Calu3 (cell line): ENCODE measurements at places on chromosomes 13 and 19.

- no peak for DNase-seq
These were observed 225.7 kb downstream of the ABCC4 start for GRCh38 chr13:95075506-95075905.

- DNase-seq, result no peak
These were observed 118.4 kb downstream of the RAB20 start for GRCh38 chr13:110442930-110443621.

GRCh38 chr13:110286833-110287819, 19.8 kb downstream of the COL4A1 start:
- no peak for DNase-seq

- DNase-seq, result peak; percentile 17
These were observed 124.2 kb downstream of the TBC1D4 start for GRCh38 chr13:75357576-75358289.

GRCh38 chr13:35703061-35703460, 226.6 kb upstream of the MAB21L1 start:
- no peak for DNase-seq

DNA sequence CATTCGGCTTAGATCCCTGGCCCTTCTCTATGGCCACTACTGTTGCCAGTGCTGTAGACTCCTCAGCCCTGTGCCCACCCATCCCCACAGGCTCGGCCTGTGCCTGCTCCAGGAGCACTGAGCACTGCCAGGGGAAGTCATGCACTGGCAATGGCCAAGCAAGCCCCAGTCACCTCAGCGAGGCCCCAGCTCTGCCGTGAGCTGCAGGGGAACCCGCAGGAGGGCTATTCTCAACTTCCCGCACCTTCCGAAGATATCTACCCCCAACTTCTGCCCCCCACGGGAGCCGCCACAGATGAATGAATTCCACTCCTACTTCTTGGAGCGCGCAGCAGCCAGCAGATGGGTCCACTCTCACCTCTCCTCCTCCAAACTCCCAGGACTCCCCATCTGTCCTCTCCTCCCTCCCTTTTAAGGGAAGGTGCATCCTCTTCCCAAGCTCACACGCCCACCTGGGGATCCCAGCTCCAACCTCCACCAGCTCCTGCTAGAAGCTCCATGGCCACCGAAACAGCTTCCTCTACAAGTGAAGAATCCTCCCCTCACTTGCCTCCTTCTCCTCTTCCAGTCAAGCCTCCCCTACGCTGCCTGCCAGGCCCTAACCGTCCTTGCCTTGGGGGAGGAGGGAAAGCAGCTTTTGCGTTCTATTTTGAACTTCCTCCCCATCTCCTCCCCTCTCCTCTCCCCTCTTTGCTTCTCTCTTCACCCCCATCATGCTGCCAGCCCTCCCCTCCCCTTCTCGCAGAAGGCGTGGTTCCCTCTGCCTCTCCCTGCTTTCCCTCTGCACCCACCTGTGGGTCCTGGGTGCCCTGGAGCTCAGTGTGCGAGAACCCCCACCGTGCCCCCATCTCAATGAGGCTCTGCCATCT, 52.2 kb downstream of the PEPD start:
- no peak for DNase-seq

GRCh38 chr13:98144801-98145350, 2.0 kb downstream of the FARP1 start:
- DNase-seq, result peak; percentile 29

DNA sequence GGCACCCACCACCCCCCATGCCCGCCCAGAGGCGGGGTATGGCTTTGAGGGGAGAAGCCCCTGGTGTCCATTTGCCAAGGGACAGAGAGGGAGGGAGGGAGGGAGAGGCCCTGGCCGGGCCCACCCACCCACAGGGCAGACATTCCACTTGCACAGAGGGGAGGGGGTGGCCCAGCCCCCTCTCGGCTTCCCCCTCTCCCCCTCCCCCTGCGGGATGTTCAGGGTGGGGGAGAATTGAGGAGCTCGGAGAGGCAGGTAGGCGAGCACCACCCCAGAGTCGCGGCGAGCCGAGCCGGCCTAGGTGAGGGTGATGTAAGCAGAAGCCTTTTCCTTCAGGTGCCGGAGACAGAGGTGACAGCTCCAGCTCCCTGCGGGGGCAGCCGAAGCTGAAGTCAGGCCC, 12.3 kb downstream of the DPF1 start:
- no peak for DNase-seq

- no peak for DNase-seq
These were observed 470.7 kb downstream of the TSHZ3 start for GRCh38 chr19:30878495-30878894.

- DNase-seq, result no peak
These were observed 101.2 kb downstream of the WASF3 start for GRCh38 chr13:26658448-26659385.

DNA sequence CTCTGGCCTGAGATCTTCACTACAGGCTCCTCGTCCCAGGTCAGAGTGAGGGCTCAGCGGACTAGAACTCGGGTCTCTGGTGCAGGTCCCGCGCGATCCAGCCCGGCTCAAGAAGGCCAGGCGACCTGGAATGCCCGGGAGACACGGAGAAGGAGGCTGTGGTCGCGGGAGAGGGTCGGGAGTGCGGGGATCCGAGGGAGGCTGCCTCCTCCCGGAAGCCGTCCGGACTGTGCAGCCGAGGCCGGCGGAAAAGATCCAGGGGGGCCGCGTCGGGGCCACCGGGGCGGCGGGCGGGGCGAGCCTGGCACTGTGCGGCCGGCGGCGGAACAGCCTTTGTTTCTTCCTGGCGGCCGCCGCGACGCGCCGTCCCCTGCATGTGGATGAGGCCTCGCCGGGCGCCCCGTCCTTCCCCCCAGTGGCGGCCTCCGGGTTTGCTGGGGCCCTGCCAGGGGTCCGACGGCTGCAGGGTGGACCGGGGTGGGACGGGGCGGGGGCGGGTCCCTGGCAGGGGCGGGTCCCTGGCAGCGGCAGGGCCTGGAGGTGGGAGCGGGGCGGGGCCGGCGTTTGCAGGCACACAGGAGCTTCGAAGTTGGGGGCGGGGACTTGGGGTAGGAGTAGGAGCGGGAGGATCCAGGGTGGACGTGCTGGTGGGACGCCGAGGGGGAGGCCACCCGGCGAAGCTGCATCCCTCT, 1.0 kb upstream of the SLC7A10 start:
- DNase-seq, result no peak

- DNase-seq, result no peak
These were observed 868.9 kb upstream of the SLC10A2 start for GRCh38 chr13:103935117-103935516.

GRCh38 chr13:43116242-43116641, 92.9 kb downstream of the DNAJC15 start:
- no peak for DNase-seq

DNA sequence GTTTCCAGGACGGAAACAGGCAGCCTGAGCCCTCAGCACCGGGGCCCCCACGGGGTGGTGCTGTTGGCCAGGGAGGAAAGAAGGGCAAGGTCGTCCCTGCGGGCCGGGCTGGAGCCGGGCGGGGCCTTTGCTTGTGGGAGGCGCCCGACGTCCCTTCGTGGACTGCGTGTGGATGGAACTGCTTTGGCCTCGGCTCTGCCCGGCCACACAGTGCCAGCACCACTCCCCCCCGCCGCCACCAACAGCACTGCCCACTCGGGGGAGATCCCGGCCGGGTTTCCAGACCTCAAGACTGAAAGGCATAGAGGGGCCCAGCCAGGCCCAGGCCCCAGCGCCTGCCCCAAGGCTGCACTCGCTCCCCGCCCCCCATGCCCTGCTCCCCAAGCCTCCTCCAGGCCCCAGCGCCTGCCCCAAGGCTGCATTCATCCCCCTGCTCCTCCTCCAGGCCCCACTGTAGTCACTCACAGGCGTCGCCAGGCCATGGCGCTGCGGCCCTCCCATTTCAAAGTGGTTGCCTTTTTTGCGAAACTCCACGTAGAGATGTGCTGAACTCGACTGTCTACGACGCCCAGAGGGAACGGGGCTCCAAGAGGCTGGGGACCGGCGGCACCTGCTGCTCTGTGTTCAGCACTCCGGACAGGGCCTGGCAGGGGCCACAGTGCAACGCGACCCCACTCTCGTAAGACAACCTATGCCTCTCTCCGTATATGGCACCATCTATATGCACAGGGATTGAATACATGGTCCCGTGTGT, 22.5 kb downstream of the C13orf46 start:
- peak; percentile 47 for DNase-seq

DNA sequence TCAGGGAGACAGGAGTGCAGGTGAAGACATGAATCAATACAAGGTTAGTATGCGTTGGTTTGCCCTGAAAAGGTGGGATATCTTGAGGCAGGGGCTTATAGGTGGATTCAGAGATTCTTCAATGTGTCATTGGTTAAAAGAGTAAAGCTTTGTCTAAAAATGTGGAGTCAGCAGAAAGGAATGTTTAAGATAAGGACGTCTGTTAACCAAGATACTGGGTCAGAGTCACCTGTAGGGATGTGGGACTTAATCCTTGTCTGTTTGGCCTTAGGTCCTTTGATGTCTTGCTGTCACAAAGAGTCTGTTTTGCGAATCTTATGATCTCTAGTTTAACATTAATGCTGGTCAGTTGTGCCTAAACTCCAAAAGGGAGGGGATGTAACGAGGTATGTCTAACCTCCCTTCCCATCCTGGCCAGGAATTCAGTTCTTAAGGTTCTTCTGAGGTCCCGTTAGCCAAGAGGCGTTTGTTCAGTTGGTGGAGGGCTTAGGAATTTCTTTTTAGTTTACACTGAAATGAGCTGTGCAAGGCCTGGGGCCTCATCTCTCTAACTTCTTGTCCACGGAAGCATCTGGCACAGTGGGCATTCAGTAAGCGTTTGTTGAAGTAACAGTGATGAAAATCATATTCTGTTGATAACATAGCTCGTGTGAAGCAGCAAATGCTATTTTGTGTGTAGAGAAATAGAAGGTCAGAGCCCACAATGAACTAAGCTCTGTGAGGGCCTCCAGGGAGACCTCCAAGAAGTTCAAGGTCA, 96.2 kb upstream of the RNF113B start:
- DNase-seq, result no peak

DNA sequence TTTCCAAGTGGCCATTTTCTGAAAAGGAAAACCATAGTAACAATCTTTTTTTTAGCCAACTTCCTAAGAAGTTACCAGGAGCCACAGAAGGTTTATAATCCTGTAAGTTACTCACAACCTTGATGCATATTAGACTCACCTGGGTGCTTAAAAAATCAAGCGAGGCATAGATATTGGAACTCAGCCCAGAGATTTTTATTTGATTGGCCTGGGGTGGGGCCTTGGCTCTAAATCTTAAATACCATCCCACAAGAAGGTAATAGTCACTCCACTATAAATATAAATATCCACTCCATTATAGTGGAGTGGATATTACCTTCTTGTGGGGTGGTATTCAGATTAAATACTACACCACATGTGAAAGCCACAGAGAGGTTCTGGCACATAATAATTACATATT, 429.6 kb downstream of the RFC3 start:
- DNase-seq, result no peak

DNA sequence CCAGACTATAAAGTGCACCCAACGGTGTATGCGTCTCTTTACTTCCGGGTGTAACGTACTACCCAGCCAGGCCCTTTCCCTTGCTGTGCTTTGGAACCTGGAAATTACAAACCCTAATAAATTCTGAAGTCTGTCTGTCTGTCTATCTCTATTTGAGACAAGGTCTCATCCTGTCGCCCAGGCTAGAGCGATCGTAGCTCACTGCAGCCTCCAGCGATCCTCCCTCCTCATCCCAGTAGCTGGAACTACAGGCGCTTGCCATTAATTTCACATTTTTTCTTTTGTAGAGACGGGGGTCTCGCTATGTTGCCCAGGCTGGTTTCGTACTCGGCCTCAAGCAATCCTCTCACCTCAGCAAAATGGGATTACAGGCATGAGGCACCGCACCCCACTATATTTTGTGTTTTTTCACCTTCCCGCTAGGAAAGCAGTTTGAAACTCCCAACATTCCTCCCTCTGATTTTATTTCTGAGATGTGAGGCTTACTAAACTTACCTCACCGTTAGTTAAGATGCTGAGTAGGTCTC, 469 bp upstream of the RNF6 start:
- no peak for DNase-seq

GRCh38 chr19:55440411-55441105, 2.5 kb downstream of the SHISA7 start:
- DNase-seq, result no peak

GRCh38 chr19:52910648-52911047, 12.6 kb downstream of the ZNF888 start:
- no peak for DNase-seq

- DNase-seq, result no peak
These were observed 553.1 kb downstream of the DCT start for GRCh38 chr13:93926425-93926824.

DNA sequence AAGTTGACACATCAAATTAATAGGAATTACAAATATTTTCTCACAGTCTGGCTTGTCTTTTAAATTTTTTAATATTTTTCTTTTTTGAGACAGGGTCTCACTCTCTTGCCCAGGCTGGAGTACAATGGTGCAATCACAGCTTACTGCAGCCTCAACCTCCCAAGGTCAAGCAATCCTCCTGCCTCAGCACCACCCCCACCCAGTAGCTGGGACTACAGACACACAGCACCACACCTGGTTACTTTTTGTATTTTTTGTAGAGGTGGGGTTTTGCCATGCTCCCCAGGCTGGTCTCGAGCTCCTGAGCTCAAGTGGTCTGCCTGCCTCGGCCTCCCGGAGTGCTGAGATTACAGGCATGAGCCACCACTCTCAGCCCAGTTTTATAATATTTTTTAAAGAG, 72.0 kb downstream of the SPATA13 start:
- DNase-seq, result no peak

DNA sequence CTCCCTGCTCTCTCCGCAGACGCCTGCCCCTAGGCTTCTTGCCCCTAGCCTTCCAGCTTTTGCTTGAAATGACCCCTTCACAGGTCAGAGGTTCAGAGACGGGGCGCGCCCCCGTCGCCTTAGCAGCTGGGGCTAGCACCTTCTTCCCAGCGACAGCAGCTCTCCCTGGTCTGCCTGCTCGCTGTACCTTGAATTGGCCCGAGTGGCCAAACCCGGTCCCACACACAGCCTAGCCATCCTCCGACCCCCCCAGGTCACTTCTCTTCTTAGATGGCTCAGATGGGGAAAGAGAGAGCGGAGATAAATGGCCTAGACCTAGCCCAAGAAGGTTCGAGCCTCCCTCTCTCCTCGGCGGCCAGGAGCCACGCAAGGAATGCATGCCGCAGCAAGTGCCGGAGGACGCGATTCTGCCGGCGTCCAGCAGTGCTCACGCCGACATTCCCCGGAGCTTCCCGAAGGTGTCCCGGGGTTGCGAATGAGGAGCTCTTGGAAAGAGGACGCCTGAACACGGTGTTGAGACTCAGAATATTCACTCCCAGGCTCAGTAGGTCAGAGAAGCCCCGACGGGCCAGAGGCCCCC, 1.3 kb downstream of the CDX2 start:
- DNase-seq, result no peak

- DNase-seq, result no peak
These were observed 94.8 kb downstream of the PCDH9 start for GRCh38 chr13:67135356-67135755.
